ENCODE measurements at places on chromosomes 12 and 14.

- no peak for DNase-seq
Measured at GRCh38 chr14:74402401-74403251, 23.4 kb downstream of the SYNDIG1L start.

DNA sequence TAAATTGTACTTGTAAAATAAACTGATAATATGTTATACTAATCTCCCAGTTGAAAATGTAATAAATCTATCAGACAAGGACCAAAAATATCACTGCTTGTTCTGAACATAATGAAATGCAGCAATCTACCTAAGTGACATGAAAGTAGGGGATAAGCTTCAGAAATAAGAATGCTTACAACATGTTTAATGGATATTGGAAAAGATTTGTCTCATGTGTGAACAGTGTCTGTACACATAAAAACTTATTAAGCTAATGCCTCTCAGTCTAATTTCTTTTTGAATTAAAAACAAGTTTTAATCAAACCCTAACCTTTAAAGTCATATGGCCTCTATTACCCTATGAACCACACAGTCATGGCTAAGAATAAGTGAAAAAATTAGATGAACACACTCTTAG is 465.3 kb downstream of the MDGA2 start:
- no peak for DNase-seq

GRCh38 chr12:30823156-30823699 is 68.5 kb upstream of the CAPRIN2 start:
- DNase-seq: no peak

GRCh38 chr12:41629611-41630010 is 441.5 kb downstream of the PDZRN4 start:
- no peak for DNase-seq

- no peak for DNase-seq
Measured at GRCh38 chr12:57435293-57435692, 709 bp downstream of the INHBC start.

DNA sequence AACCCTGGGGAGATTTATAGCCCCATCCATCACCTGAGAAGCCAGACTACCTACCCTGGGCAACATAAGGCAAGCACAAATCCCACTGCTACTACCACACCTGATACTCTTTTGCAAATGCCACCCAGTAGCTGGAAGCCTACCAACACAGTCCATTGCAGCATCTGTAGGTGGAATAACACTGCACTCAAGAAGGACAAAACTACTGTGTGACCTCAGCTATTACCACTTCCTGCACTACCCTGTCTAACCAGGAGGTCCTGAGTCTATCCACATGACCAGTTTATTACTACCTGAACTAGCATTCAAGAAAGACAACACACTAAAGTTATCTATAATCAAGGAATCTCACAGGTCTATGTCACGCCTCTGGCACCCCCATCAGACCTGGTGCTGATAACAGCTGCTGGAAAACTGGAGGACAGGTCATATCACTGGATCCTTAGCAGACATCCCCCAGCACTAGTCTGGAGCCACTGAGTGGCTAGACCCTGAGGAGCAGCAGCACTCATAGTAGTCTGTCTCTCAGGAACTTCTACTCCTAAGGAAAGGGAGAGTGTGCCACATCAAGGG is 2.9 kb upstream of the CLEC1A start:
- no peak for DNase-seq

GRCh38 chr14:79680087-79680486 is 531.2 kb downstream of the DIO2 start:
- no peak for DNase-seq

- DNase-seq: no peak
Measured at GRCh38 chr14:96164861-96165490, 39.7 kb upstream of the BDKRB2 start.

DNA sequence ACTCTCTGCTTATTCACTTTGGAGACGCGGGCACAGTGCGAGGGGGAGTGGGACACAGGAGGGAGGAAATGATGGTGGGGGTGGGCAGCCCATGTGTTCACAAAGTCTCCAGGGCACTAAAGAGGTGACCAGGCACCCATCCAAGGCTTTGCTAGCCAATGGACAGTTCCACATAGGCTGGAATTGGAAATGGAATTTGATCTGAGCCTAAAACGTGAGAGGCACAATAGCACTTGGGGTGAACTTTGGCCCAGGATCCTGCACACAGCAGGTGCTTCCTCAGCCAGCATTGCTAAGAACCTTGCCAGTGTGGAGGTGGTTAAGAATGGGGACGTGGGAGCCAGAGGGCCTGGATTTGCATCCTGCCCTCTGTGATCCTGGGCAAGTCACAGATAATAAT is 193.8 kb downstream of the CHST11 start:
- no peak for DNase-seq

GRCh38 chr12:22979854-22980469 is 355.0 kb downstream of the ETNK1 start:
- no peak for DNase-seq

- DNase-seq: no peak
Measured at GRCh38 chr14:76396714-76397187, 20.8 kb downstream of the ESRRB start.

GRCh38 chr14:71621276-71621675 is 311.0 kb upstream of the RGS6 start:
- no peak for DNase-seq

GRCh38 chr12:45863332-45863731 is 127.0 kb downstream of the SCAF11 start:
- no peak for DNase-seq

- no peak for DNase-seq
Measured at GRCh38 chr12:39627914-39628313, 8.3 kb upstream of the ABCD2 start.

DNA sequence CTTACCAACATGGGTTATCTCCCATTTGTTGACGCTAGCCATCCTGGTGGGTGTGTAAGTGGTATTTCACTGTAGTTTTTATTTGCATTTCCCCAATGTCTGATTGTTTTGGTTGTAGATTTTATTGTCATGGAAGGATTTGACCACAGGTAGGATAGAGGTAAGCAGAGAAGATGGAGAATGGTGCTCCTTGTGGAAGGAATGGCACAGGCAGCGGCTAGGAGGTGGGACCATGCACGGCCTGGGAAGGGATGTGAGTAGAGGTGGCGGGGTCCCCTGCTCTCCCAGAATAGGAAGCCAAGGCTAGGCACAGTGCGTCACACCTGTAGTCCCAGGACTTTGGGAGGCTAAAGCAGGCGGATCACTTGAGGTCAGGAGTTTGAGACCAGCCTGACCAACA is 41.4 kb downstream of the PHETA1 start:
- no peak for DNase-seq

- no peak for DNase-seq
Measured at GRCh38 chr14:100665511-100666032, 61.1 kb upstream of the DLK1 start.

DNA sequence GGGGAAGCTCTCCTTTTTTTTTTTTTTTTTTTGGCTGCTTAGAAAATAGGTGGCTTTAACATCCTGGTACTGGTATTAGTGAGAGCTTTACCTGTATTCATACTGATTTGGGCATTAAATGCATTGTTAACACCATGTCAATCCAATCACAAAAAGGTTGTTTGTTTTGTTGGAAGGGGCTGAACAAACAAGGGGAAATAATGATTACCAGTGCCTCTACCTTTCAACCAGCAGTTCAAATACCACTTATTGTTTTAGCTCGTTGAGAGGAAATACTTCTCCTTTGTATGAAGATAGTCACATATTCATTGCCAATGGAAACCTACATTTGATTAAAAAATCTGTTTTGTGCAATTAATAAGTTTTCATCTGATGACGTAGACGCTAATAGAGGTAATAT is 72.9 kb downstream of the MIPOL1 start:
- DNase-seq: no peak

DNA sequence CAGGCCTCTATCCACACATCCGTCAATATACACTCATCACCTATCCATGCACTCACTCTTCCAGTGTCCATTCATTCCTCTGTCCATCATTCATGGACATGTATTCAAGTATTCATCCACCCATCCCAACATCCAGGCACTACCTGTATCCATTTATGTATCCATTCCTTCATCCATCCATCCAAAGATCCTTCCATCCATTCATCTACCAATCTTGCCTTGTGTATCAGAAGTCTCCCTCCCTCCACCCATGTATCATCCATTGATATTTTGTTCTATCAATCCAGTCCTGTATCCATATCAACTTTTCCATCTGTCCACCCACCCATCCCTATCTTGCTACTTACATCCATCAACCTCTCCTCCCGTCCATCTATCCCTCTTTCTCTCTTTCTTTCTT is 4.0 kb downstream of the BEGAIN start:
- no peak for DNase-seq

DNA sequence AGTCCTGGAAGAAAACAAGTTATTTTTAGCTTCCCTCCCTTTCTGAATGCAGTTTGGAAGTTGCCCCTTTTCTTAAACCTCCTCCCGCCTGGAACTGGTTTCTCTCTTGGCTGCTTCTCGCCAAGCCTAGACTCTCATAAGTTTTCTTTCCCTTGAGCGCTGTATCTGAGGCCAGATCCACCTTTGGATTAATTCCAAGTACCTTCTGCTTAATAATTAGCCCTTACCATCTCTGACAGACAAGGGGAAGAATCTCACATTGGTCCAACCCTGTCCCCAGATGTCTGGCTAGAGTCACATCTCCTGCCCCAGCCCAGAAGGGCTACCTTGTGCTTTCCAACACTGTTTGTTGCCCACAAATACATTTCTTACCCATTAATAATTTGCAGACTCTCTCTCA is 161.8 kb upstream of the RGS6 start:
- DNase-seq: no peak

- DNase-seq: no peak
Measured at GRCh38 chr12:40002178-40003169, 103.4 kb downstream of the SLC2A13 start.

DNA sequence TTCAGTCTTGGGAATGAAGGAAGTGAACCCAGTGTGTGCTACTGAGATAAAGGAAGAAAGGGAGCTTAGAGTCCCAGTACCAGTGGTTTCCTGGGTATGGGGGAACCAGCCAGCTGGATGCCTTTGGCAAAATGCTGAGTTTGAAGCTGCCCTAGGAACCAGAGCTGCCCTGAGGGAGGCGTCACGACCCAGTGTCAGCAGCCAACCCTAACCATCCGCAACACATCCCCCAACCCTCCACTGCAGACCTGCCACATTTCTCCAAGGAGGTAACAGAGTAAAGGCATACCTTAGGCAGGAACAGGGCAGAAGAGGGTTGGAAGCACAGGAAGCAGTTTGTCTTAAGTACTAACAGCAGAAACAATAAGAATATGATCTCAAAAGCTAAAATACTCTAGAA is 28.6 kb downstream of the PRDM4 start:
- no peak for DNase-seq

DNA sequence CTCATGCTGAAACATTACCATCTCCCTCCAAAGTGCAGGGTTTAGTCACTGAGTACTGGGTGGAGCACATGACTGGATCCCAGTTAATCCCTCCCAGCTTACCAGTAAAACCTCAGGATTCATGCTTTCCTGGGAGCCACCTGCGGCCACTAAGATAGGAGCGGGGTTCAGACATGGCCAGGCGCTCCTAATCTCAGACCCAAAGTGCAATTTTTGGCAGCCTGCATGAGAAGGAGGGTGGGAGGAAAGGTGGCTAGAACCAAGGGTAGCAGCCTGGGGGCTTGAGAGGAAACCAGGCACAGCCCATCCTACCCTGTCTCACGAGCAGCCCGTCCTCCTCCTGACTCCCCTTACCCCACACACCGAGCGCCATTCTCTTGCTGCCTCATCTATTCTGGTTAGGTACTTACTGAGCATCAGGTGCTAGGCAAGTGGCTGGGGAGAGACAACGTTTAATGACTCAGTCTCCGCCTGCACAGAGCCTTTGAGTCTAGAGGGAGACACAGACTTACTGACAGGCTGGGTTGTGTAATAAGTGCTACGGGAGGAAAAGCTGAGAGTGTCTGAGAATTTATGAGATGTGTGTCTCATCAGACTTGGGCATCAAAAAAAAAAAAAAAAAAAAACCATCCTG is 9.9 kb downstream of the GPRC5A start:
- no peak for DNase-seq

GRCh38 chr14:83467811-83468210 is 1934.2 kb upstream of the SEL1L start:
- DNase-seq: no peak

GRCh38 chr12:112713471-112713870 is 78.1 kb upstream of the RPH3A start:
- no peak for DNase-seq

GRCh38 chr14:22597771-22598098 is 365 bp upstream of the ABHD4 start:
- DNase-seq: no peak

DNA sequence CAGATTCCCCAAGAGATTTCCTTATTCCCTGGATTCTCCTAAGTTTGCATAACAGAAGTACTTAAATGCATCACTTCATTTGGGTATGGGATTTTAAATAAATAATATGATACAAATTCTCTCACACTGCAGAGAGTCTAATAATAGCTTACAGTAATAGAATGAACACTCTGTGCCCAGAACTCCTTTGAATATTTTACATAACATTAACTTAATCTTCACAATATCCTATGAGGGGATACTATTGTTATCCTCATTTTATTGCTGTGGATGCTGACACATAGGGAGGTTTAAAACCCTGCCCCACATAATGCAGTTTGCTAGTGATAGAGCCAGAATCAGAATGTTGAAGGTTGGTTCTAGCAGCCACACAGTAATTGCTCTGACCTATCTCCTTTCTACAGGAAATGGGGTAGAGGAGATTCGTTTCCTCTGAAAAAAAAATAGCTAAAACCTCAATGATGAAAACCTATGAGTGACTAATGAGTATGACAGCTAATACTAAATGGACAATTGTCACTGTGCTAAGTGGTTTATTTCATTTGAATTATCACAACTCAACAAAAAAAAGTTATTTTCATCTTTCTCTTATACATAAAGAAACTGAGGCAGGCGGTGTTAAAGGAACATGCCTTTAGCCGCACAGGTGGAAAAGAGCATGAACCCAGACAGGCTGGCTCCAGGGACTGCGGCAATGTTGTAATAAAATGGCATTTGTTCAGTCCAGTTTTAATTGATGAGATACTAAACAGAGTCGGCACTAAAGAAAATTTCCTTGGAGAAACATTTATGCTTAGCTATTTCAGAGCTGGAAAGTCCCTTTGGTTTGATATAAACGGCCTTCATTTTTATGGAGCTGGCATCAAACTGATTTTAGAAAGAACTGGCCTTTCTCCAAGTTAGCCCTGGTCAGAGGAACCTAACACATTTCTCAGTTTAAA is 880.9 kb downstream of the NRXN3 start:
- DNase-seq: no peak

GRCh38 chr12:52655251-52655650 is 3.2 kb upstream of the KRT2 start:
- no peak for DNase-seq

Data from activated CD4-positive, CD25-positive, alpha-beta regulatory T cell (primary cell).